NCI-H524 (cell line): ENCODE measurements at places on chromosomes 11 and 22.

GRCh38 chr11:13896175-13896980 lies 66.1 kb upstream of the SPON1 start:
- no peak for DNase-seq

DNA sequence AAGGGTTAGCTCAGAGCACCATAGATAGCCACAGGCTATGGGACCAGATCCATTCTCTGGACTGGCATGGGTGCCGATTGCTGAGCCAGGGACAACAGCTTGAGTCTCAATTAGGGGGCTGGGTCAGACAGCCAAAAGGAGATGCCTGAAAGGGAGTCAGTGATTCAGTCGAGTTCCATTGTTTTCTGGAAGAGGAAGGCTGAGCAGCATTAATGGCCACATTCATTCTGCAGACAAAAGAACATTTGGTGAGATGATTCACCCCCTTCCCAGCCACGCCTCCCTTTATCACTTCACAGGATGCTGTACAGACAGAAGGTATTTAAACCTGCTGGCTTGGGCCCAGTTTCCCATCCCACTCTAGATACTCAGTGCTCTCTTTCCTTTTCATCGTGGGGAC lies 131.9 kb downstream of the ADAMTS15 start:
- DNase-seq: peak; percentile 46

DNA sequence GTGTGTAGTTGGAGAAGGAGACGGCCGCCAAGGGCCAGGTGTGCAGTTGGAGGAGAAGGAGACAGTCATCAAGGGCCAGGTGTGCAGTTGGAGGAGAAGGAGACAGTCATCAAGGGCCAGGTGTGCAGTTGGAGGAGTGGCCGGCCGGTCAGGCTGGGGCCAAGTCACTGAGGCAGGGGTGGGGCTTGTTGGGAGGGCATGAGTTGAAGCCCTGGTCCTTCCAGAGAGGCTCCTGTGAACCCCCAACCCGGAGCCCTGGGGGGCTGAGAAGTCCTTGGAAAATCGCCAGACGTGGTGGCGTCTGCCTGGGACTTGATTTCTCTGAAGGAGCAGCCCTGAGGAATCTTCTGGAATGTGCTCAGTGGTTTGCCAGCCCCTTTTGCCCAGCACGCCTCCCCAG lies 1320.5 kb downstream of the BRD1 start:
- DNase-seq: no peak

DNA sequence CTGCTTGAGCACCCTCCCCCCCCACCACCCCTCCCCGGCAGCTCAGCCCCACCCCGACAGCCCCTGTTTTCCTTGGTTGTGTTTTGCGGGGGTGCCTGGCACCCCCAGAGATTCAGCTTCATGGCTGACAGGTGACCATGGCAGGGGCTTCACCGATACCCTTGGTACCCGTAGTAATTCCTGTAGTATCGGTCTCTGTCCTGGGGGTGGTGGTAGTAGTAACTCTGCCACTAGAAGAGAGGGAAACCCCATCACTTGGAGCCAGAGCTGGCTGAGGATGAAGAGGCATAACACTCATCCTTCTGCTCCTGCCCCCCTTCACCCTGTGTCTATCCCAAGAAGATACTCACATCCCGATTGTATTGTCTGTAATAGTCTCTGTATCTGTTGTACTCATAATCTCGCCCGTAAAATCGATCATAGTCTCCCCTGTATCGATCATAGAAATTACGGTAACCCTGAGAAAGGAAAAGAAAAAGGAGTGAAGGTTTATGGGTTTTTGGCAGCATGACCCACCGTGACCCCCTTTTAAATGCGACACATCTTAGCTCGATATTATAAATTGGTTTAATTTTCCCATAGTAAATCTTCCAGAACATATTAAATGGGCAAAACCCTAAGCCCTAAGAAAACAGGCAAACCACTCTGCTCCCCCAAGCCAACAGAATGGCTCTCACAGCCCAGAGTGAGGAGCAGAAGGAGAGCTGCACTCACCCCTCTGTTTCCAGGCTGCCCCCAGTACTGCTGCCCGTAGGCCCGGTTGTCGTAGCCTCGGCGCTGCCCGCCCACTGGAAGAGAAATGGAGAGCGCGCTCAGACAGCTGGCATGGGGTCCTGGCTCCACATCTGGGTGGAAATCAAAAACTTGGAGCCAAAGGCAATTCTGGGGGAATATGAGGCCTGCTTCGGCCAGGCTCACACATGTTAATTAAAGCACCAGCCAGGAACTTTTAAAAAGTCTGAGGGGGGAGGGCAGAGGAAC lies 8.0 kb downstream of the GNG3 start:
- DNase-seq: no peak

- peak; percentile 51 for DNase-seq
These were observed 50.3 kb downstream of the MICAL2 start for GRCh38 chr11:12160680-12161079.

DNA sequence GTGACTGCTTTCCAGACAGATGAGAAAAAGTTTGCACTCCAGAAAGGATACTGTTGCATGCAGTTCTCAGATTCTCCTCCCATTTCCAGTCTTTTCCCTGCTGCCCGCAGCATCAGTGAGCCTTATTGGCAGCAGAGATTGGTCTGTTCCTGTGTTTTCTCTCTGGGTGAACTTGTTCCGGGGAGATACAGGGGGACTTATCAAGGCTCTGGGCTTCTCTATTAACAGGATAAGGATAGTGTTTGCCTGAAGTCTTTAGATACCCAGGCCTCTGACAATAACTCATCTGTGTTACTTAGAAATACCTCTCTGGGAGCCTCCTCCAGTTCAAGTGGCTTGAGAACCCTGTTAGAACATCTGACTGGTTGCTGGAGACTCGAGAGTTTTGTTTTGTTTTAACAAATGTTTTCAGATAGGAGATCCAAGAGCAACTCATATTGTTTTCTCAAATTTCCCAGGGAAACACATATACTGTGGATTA lies 154.7 kb downstream of the BLID start:
- DNase-seq: no peak

DNA sequence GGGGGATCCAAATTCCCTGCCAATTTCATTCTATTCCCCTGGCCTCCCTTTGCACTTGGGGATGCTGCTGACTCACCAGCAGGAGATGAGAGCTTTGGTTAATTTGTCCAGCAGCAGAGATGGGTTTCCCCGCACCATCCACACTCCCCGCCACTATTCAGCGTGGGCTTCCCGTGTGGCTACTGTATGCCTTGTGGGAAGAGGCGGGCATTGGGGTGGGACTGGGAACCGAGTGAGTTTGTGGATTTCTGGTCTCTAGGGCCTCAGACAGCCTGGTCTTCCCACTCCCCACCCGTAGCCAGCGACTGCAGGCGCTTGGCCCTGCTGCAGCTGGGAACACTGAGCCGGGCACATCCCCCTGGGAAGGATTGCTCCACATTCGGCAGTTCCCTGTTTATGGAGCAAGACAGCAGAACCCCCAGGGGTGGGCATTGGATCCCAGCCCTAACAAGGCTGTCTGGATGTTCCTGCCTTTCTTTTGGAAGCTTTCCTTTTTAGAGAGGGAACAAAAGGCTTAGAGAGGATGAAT lies 23.4 kb downstream of the KIAA1671 start:
- DNase-seq: no peak

GRCh38 chr22:47474464-47474863 lies 712.0 kb downstream of the TBC1D22A start:
- no peak for DNase-seq

DNA sequence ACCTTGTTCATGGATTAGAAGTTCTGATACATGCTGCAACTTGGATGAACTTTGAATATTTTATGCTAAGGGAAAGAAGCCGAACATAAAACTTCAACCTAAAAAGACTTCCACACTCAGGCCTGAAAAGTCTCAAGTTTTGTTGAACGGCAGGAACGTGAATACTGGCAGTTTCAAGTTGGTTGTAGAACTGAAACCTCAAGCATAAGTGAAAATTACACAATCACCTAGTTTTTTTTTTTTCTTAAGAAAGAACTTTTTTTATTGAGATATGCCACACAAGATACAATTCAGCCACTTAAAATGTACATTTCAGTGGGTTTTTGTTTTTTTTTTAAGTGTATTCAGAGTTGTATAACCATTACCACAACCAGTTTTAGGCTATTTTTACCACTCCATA lies 50.8 kb upstream of the ADORA2A start:
- DNase-seq: no peak

GRCh38 chr22:29458551-29458950 lies 20.2 kb downstream of the RFPL1 start:
- no peak for DNase-seq

GRCh38 chr22:40313007-40313406 lies 33.3 kb upstream of the ADSL start:
- no peak for DNase-seq

GRCh38 chr11:113533425-113533698 lies 58.2 kb upstream of the DRD2 start:
- DNase-seq: no peak

- no peak for DNase-seq
These were observed 60.8 kb downstream of the KREMEN1 start for GRCh38 chr22:29133603-29134133.

DNA sequence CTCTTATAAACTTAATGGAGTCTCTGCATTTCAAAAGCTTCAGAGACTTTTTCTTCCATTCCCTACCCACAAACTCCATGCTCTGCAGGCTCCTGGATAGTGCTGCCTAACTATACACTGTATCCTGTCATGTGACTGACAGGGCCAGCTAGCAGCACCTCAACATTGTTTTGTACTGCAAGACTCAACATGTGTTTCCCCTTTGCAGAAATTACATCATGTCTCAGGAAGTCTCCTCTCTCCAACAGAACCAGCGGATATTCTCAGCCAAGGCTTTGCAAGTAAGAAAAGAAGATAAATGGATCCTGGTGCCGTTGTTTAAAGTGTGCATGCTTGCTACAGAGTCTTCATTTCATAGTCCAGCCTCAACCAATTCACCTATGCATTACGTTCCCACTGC lies 164.0 kb upstream of the UBASH3B start:
- no peak for DNase-seq

DNA sequence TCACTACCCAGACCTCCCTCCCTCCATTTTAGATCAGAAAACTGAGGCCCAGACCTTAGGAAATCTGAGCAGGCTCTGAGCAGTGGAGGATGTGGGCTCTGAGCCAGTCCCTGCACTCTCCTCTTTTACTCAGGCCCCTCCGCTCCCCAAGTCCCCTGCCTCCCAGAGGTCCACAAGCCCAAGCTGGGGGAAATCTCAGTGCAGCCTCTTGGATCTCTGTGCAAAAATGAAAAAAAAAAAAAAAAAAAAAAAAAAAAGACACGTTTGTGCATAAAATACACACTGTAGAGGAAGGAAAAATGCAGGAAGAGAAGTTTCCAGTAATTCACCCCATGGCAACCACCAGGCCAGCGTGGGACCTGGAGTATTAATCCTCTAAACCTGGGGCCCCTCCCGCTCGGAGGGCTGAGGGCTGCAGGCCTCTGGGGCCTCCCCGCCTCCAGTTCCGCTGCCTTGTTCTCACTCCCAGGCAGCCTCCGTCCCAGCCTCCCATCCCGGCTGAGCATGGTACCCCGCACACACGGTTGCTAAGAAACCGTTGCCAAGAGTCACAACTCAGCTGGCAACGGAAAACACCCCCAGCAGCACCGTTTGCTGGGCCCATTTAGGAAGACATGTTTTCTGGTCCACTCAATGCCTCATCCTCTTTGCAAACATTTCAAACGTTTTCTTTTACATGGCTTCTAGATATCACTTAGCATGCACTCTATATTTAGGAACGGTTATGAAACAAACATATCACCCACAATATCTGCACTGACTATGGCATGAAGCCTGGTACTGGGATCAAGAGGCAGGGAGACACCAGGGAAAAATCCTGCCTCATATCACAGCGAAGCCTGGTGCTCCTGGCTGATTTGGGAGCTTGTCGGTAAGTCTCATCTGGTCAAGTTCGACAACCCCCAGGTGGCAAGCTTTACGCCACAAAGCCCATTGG lies 227.5 kb downstream of the CTTN start:
- DNase-seq: no peak

- DNase-seq: no peak
These were observed 60.5 kb downstream of the CEP164 start for GRCh38 chr11:117387992-117388755.

DNA sequence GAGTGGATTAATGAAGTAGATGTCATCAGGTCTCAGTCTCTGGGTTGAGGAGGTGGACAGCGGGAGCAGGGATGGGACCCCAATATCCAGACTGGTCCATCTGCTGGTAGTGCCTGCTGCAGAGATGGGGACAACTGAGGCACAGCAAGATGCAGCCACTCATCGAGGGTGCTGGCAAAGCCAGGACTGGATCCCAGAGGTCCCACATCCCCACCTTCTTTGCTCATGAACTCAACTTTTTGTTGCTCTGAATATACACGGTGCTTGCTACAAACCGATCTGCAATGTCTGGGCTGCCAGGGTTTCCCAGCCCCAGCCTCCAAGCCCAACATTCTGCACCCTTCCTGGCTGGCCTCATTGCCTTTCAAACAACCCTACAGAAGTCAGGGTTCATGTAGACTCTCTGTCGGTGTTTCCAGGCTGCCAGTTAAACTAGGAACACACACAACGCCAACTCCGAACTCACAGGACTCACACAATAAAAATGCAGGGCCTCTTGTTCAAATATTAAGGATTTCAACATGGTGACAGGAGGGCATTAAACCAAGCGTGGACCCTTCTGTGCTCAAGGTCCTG lies 168.2 kb downstream of the MN1 start:
- no peak for DNase-seq

DNA sequence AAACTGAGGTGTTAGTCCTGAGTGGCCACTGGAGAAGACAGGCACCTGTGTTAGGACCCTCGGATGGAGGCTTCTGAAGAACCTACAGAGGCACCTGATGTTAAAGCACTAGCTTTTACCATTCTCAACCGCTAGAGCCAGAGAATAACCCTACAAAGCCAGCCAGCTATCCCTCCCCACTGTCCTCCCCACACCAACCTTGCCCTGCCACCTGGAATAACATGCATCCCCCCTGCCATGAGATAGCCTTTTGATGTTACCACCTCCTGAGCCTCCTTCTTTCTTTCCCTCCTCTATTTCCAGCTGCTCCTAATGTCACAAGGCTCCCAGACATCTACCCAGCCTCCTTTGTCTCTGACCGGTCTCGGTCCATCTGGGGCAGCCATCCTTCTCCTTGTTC lies 28.1 kb downstream of the COMMD9 start:
- no peak for DNase-seq

DNA sequence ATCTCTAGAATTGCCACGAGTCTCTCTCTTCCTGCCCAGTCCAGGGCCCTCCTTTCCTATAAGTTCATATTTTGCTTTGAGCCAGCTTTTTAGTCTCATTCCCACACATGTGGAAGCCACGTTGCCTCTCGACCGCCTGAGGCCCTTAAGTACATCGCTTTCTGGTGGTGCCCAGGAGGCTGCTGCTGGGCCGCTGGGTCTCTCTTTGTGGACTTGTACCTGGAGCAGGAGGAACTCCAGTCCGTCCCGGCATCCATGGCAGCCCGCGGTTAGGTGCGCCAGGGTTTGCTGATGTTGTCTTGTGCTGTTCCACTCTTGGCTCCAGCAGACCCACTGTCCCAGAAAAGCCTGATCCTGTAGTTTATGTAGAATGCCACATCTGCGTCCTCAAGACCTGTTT lies 41.0 kb downstream of the NAT10 start:
- DNase-seq: no peak
